Right hindlimb (tissue), 1 donor: ENCODE measurements at places on chromosomes 1 and 21.

DNA sequence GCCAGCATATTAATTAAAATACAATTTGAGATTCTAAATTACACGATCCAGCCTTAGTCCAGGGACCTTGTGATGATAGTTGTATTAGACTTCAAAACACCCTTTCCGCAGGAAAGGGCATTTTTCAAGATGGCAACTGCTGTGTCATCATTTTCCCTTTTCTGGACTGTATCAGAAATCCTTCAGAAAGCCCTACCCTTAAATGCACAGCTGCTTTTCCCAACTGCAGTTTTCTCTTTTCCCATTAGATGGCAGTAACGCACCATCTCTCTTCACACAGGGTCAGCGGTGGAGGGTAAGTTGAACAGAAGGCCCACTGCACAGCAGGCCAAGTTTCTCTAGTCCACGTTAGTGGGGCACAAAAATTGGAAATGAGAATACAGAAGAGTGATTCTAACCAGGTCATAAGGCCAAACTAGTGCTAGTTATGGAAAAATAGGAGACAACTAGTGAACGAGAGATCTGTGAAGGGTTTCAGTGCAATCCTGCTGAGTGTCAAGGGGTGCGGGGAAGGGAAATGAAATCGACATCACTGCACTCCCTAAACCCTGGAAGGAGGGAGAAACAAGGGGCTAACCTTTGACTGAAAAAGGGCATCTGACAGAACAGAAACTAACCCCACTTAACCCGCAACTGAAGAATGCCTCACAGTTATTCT is 22.1 kb upstream of the TDRD10 start:
- peak; percentile 83 for DNase-seq

- peak; percentile 13 for DNase-seq
These were observed 55.8 kb upstream of the BOLA1 start for GRCh38 chr1:149843431-149844041.

- DNase-seq = peak; percentile 81
These were observed 18.1 kb upstream of the COL18A1 start for GRCh38 chr21:45386728-45387371.

GRCh38 chr1:89171067-89171438 is 4.8 kb downstream of the GBP7 start:
- DNase-seq = no peak

DNA sequence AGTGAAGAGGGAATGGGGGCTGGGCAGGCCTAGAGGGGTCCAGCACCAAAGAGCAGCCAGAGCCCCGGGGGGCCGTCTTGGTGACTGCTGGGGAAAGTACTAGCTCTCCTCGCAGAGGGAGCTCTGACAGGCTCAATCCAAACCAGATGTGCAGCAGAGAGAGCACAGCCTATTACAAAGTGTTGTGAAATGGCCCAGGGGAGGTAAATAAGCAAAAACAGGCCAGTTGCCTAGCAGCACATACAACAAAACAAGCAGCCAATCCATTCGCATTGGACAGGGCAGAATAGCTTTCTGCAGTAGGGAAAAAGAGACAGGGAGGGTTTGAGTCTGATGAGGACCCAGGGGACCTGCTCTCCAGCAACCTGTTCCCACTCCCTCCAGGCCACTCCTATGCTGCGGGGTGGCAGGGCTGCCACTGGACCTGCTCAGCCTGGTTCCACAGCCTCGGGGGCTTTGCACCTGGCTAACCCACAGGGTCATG is 239.6 kb upstream of the FGGY start:
- DNase-seq = peak; percentile 90

GRCh38 chr1:58572690-58573089 is 4.4 kb downstream of the TACSTD2 start:
- DNase-seq = no peak

- DNase-seq = no peak
These were observed 3.8 kb upstream of the MAB21L3 start for GRCh38 chr1:116107371-116107770.

DNA sequence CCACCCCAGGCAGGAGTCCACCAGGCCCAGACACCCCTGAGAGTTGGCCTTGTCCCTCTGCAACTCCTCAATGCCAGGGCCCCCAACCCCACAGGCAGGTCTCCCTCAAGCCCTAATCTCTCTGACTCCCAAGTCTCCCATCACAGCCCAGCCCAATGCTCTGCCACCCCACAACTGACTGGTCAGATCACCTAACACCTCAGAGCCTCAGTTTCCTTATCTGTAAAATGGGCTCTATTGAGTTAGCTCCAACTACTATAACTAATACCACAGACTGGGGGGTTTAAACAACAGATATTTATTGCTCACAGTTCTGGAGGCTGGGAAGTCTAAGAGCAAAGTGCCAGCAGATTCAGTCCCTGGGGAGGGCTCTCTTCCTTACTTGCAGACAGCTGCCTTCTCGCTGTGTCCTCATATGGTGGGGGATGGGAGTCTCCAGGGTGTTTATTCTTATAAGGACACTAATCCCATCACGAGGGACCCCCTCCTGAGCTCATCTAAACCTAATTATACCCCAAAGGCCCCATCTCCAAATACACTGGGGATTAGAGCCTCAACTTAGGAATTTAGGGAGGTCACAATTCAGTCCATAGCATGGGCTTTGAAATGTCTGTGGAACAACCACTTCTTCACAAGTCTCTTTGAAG is 34.9 kb upstream of the ZC3H12A start:
- DNase-seq = no peak

GRCh38 chr21:34533938-34534337 is 21.9 kb upstream of the KCNE1 start:
- no peak for DNase-seq

DNA sequence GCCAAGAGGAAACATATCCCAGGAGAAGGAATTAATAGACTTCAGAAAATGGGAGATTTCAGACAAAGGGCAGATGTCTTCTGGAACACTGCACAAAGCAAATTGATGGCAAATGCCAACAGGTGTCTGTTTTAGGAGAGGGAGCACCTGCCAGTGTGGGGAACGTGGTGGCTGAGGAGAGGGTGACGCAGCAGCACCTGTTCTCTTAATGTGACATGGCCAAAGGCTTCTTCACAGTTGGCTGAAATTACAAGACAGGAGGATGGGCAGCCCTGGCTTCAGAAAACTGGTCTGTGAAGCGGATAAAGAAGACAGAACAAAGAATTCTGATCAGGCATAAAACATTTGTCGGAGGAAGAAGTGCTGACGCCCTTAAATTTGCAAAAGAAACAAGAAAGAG is 178.7 kb upstream of the RUNX1 start:
- no peak for DNase-seq

DNA sequence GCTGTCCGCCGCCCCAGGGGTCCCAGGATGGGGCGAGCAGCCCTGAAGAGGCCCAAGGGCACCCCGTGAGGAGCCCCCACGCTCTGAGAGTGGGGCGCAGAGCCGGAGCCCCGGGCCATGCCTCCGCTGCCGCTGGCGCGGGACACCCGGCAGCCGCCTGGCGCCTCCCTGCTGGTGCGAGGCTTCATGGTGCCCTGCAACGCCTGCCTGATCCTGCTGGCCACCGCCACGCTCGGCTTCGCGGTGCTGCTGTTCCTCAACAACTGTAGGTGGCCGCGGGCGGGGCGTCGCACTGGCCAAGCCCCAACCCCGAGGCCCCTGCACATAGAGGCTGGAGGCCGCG is 14.5 kb downstream of the AGRN start:
- DNase-seq = no peak

DNA sequence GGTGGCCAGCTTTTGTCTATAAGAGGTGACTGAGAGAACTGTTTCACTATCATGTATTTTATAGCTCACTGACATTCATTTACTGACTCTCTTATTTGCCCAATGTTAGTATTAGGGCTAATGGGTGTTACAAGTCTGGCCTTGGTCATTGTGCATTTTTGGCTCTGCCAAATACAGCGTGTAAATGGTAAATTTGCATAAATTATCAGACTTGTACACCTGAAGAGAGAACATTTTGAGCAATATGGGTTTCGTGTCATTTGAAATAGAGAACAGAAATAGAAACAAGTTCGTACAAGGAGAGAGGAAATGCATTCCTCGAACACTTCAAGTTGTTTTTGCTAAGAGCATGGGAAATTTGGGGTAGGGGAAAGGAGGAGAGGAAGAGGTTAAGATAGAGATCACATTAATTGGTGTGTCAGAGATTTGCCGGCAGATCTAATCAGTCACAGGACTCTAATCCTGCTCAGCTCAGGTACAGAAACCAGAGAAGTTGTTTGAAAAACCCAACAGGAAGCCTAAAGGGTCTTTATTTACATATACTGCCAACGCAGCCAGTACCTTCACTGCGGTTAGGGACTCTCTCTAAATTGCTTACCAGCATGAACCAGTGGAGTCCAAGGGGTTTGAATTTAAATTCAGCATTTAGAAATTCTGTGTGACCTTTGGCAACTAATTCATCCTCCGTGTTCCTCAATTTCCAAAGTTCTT is 261.5 kb downstream of the GPATCH2 start:
- no peak for DNase-seq

DNA sequence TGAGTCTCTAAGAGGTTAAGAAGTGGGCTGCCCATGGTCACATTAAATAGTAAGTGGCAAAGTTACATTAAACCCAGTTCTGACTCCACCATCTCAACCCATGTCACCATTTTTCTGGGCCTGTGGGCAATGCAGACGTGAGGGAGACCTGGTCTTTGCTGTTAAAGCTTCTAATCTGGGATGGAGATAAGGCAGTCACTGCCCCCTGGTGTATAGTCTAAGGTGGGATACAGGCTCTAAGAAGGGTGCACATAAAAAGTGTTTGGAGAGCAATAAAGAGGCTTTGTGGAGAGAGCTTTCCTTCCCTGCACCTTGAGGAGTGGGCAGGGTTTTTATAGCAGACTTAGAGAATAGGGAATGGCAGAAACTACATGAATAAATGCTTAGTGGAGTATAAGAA is 141.3 kb downstream of the ROR1 start:
- no peak for DNase-seq

DNA sequence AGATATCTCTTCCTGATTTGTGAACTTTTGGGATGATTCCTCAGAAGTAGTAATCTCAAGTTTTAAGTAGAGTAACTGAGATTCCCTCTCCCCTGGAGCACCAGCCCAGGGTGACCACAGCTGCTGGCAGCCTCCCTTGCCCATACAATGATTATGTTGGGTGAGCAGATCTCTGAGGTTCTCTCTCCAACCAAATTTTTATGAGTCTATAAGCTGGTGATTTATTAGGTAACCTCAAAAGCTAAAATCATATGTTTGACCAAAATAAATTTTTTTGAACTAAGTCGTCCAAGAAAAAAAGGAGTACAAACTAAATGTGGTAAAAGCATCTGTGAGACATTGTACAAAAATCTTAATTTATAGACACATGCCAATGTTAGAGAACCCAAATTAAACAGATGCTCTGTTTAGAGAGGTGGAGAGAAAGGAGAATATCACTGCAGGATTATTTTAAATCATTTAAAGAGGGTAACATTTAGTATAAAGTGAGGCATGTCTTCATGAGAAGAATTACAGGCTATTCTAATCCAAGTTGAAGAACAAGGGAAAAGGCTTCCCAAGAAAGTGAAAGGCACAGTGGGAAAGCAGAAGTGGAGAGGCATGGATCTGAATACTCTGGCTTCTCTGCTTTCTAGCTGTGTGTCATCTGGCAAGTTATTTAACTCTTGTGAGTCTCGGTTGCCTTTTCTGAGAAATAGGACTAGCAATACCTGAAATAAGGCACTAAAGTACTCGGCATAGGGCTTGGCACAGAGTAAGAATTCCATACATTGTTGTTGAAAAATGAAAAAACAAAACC is 2.5 kb downstream of the AKNAD1 start:
- DNase-seq = peak; percentile 44

DNA sequence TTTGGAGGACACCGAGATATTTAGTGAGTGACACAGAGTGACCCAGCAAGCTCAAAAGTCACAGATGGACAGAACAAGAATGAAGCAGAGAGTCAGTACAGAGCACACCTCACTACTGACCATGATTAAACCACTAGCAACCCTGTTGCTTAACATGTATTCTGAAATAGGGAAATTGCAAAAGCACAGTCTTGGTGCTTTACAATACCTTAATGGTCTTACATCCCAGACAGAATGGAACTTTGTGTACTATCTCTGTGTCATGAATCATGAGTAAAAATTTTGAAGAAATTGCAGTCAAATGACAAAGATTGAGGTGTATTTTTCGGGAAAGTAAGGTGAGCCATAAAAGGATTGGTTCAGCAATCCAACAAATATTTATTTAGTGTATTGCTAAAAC is 2.7 kb upstream of the SAMSN1 start:
- no peak for DNase-seq

DNA sequence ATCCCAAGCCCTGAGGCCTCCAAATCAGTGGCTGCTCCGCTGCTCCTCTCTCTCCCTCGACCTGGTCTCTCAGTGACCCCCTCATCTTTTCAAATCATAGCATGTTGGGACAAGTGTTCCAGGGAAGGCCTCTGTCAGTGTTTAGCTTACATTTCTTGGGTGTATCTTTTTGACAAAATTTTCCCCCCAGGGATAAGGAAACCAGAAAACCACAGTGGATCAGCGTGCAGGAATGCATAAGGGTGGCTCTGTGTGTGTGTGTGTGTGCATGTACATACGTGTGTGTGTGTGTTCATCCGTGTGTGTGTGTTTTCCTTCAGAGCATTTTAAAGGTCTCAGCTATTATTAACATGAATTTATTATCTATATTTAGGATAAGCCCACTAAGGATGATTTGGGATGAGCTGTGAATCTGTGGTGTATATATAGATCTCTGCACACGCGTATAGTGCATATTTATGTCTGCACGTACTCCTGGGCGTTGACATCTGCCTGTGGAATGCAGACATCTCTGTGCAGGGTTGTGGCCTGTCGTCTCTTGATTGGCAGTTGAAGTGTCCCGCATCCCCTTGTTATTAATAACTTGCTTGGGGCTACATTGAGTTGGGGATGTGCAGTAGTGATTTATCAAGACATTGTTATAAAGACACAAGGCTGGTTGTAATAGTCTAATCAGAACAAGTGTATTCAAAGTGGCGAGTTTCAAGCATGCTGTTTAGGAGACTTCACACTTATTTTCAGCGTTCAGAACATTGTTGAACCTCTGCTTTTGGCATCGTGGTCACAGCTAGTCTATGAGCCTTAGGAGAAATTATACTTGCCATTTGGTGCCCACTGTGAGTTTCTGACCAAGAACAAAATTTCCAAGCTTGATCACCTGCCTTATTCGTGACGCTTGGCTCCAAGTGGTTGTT is 55.6 kb downstream of the GALNT2 start:
- no peak for DNase-seq
